ENCODE measurements at places on chromosomes 1 and 21.

DNA sequence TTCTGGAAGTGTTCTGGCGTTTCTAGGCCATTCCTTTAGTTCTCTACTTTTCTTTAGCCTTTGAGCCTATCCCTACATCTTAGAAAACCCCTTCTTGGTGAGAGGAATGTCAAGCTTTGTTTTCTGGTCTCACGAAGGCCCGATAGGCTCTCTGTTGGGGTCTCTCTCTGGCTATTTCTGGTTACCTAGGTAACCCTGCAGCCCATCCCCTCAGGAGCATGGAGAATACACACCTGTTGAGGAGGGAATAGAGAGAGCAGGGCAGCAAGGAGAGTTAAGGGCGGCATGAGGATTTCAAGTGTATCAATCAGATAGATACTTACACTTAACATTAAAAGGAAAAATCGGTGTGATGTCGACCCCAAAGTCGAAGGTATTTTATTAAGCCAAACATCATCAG is 45.7 kb downstream of the LRRC8D start:
- DNase-seq, result no peak

DNA sequence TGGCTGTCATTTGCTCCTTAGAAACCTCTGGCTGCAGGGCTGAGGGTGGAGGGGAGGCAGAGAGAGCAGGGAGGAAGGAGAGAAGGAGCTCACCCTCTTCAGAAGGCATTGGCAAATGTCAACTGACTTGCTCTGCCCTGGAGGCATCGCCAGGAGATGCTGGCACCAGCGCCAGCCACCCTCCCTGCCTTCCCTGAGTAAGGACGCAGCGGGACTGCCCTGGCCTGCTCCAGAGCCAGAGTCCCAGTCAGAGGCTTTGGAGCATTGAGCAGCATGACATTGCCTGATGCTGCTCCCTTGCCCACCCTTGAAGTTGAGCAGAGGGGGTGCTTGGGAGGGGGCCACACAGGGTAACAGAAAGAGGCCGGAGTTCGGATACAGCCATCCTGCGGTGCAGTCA is 62.3 kb downstream of the DISP3 start:
- DNase-seq, result no peak

- DNase-seq, result no peak
Observed at GRCh38 chr1:71196685-71197084, 115.8 kb upstream of the ZRANB2 start.

GRCh38 chr1:85579622-85580021 is 939 bp upstream of the CCN1 start:
- DNase-seq, result no peak

DNA sequence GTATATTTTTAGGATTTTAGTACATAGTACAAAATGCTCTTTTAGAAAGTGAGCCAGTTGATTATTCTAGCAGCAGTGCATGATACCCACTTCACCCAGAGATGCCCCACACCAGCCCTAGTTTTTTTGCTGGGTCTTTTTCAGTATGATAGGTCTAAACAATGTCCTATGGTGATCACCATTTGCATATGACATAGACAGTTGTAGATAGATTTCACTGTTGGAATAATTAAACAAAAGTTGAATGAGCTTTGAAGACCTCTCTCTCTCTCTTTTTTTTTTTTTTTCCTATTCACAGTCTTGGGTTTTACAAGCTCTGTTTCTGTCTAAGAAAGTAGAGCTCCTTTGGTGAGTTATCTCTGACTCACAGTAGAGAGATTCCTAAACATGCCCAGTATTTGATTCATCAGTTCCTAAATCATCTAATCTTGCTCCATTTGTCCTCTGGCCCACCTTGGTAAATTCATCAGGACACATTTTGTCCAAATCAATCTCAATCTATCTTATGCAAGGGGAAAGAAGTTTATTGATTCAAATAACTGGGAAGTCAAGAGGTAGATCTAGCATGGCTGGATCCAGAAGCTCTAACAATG is 44.7 kb upstream of the VAV3 start:
- DNase-seq, result no peak

DNA sequence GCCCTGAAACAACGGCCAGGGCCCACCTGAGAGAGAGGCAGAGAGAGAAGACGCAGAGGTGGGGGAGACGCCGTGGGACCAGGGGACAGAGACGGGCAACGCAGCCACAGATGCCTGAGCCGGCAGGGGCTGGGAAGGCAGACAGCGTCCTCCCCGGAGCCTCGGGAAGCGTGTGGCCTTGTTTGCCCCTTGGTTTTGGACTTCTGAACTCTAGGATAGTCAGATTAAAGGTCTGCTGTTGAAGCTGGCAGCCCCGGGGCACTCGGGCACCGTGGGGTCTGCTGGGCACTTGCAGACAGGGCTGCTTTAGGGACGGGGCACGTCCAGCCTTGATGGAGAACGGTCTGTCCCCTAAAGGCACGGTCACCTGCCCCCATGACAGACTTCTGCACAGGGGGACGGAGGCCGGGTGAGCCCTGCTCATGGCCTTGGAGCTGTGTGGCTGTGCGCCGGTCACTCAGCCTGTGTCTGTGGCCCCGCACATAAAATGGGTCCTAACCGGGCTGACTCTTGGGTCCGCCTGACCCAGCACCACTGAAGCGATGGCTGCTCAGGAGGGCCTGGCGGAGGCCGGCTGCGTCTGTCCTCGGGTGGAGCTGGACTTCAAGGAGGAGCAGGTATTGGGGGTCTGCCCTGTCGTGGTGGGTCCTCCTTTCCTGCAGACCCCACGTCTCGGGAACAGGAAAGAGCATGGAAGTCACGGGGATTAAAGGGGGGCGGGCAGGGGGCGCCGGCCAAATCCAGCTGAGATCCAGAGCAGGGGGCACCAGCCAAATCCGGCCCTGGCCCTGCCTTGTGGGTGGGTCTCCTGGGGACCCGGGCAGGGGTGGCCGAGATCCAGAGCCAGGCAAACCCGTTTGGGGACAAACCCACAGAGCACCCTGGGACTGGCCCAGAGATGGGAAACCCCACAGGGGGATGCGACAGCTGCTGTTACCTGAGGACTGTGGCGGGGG is 9.6 kb upstream of the RNF223 start:
- no peak for DNase-seq

- no peak for DNase-seq
Observed at GRCh38 chr1:172086137-172086536, 244.8 kb downstream of the DNM3 start.

GRCh38 chr1:111415461-111415860 is 12.1 kb downstream of the OVGP1 start:
- DNase-seq, result no peak

DNA sequence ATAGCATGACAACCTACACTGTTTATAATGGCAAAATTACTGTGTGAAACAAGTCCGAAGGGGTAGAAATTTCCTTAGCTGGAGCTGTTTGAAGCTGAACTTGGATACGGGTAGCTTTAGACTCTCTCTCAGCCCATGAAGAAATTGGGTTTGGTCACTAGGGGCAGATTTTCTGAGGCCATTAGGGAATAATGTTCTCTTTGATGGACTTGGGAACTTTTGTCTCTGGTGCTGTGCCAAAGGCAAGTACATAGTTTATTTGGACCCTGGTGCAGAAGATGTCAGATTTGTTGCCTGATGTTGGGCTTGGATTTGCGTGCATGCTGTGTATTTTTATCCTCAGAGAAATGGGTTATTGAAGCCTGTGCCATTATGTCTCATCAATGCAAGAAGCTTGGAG is 109.6 kb downstream of the VPS13D start:
- DNase-seq, result no peak

DNA sequence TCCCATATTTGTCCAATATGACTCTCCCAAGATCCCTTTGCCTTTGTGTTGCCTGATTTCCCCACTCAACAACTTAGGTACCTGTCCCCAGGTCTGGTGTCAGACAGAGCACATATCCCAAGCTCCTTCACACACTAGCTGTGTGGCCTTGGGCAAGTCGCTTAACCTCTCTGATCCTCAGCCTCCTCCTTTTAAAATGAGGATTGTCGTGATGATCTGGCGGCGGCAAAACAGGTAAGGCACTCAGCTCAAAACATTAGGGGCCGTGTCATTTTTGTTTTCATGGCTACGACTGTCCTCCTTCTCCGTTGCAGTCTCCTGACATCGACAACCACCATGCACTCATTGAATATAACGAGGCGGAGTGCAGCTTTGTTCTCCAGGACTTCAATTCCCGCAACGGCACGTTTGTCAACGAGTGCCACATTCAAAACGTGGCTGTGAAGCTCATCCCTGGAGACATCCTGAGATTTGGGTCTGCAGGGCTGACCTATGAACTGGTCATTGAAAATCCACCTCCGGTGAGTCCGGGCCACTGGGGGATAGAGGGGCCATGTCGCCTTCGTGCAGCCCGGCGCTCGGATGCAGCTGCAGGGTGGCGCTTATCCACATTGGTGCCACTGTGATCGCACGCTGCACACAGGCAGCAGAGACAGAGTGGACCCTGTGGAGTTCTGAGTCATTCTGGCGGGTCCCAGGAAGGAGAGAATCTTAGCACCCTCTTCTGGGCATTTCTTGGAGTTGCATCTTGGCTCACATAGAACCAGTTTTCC is 25.2 kb downstream of the FHAD1 start:
- DNase-seq, result peak; percentile 28

DNA sequence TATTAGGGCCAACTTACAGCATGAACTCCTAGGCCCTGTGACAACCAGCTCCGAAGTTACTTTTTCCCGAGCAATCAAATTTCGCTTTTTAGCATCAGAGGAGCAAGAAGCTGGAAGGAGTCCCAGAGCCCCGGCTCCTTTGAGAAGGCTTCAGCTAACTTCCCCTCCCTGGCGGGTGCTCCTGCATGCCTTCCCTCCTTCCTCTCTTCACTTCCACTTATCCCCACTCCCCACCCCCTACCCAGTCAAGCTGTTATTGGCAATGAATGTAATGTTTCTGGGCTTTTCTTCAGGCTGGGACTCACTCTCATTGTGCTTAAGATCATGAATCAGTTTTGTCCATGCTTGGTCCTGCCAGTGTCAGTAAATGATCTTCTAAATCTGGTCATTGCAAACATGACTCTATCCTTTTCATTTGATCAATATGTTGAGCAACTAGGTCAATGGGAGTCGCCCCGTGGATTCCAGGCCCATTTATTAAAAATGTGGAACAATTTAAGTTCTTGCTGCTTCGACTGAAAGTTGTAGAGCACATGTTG is 94.5 kb upstream of the TSPAN2 start:
- DNase-seq, result no peak

- DNase-seq, result no peak
Observed at GRCh38 chr1:182348961-182349747, 42.4 kb downstream of the GLUL start.

DNA sequence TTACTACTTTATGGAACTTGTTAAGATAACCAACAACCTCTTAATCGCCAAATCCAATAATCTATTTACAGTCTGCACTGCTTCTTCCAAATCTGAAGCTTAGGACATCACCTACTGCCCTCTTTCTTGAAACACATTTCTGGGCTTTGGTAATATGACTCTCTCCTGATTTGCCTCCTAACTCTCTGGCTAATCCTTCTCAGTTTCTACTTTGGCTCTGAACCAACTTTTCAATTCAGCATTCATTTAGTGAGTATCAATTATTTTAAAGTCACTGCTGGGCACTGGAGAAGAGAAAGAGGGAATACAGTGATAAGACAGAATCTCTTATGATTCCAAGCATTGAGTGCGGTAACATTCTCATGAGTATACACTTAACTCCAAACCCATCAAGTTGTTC is 275.0 kb downstream of the AKT3 start:
- no peak for DNase-seq

DNA sequence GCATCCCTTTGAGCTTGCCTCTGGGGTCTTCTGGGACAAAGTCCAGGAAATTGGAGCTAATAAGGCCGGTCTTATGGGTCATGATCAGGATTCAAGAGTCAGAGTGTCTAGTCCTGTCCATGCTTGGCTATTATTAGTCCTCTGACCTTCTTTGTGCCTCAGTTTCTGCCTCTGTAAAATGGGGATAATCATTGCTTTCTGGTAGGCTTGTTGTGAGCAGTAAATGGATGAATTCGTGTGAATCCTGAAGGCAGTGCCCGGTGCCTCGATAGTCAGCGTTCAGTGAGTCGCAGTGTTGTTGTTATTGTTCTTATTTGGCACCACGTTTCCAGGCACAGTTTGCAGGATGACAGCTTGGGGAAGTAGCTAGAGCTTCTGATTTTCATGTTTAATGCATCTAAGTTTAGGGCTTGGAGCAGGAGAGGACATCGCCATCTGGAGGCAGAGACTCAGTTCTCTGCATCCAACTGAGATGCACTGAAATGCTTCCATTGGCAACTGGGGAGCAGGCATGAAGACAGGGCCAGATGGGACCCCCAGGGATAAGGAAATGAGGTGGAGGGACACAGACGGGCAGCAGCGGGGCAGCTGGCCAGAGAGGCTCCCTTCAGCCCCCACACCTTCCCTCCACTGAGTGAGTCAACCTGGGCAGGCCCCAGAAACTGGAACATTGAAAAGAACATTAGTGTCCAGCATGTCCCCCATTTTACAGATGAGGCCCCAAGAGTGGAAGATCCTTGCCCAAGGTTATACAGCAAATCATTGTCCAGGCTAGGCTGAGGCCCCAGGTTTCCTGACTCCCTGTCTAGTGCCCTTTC is 160.3 kb downstream of the PTPRU start:
- no peak for DNase-seq

GRCh38 chr1:119966020-119966419 is 69.7 kb upstream of the ADAM30 start:
- DNase-seq, result no peak

DNA sequence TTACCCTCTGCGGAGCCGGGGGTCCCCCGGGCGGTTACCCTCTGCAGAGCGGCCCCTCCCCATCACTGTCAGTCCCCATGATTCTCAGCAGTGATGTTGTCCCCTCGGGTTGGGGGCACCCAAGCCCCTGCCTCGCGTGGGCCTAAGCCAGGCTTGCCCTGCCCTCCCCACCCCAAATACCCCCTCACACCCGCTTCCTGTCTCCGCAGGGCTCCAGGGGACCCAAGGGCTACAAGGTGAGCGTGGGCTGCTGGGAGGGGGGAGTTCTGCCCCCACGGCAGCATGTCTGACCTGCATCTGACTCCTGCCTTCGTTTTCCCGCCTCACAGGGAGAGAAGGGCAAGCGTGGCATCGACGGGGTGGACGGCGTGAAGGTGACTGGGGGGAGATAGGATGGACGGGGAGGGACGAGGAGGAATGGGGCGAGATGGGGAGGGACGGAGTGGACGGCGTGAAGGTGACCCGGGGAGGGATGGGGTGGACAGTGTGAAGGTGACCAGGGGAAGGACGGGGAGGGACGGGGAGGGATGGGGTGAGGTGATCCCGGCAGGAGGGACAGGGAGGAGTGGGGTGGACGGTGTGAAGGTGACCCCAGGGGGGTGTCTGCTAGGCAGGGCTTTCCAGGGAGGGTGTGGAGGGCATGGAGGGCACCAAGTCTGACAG is 8.6 kb downstream of the COL6A1 start:
- no peak for DNase-seq

DNA sequence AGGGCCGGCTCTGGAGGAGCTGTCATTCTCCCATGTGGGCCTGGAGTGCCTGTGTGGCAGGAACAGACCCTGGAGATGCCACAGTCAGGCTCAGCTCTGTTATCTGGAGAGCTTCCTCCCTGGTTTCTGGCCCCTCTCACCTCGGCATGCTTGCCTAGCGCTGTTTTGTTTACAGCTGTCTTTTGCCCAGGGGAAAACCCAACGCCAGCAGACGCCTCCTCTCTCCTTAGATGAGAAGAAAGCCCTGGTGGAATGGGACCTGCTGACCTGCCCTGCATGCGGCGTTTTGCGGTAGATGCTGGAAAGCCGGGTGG is 104.9 kb downstream of the CRYAA start:
- no peak for DNase-seq

- DNase-seq, result no peak
Observed at GRCh38 chr1:31625561-31626222, 8.2 kb downstream of the HCRTR1 start.
